ENCODE measurements at places on chromosomes 1 and 21. TPM values are rescaled to one million over a fixed set of nuclear protein-coding genes. Genes with fewer than 3 reads are reported as not detected.

The KIF26B gene
- 0.56 TPM for polyA plus RNA-seq

The PIK3R3 gene
- polyA plus RNA-seq = 4.2 TPM

The TMEM52 gene
- polyA plus RNA-seq = 182 TPM

The MROH7 gene
- polyA plus RNA-seq = 0.33 TPM

The KAZN gene
- 13.7 TPM for polyA plus RNA-seq

The CFHR5 gene
- not detected for polyA plus RNA-seq

The PHGDH gene
- polyA plus RNA-seq = 65.2 TPM

The KCNC4 gene
- 3.7 TPM for polyA plus RNA-seq

The RORC gene
- 0.22 TPM for polyA plus RNA-seq

The CHAF1B gene
- polyA plus RNA-seq = 0.65 TPM

The FAM43B gene
- polyA plus RNA-seq = 1.5 TPM

The TMCC2 gene
- 3.1 TPM for polyA plus RNA-seq

The CELA2A gene
- 2,134 TPM for polyA plus RNA-seq

The PROX1 gene
- polyA plus RNA-seq = 3.6 TPM

The LRRC71 gene
- 0.16 TPM for polyA plus RNA-seq

The LRRC3 gene
- 2.1 TPM for polyA plus RNA-seq

The ADAM30 gene
- not detected for polyA plus RNA-seq

The CSF3R gene
- polyA plus RNA-seq = 74.0 TPM

The OR14K1 gene
- not detected for polyA plus RNA-seq

The TFF2 gene
- 505 TPM for polyA plus RNA-seq

The CALML6 gene
- 2.7 TPM for polyA plus RNA-seq

The GUCA2B gene
- polyA plus RNA-seq = not detected

The UBE2U gene
- polyA plus RNA-seq = 0.09 TPM

The KRTAP10-1 gene
- not detected for polyA plus RNA-seq

The MCOLN2 gene
- polyA plus RNA-seq = 0.36 TPM

The MRPL55 gene
- polyA plus RNA-seq = 64.4 TPM

The ZSCAN20 gene
- polyA plus RNA-seq = 2.0 TPM

The MCOLN3 gene
- 3.1 TPM for polyA plus RNA-seq

The RGS7 gene
- 0.13 TPM for polyA plus RNA-seq

The MARK1 gene
- 8.2 TPM for polyA plus RNA-seq

The INSRR gene
- polyA plus RNA-seq = 0.39 TPM

The C1orf105 gene
- not detected for polyA plus RNA-seq

The NR1I3 gene
- 0.22 TPM for polyA plus RNA-seq

The AJAP1 gene
- 0.37 TPM for polyA plus RNA-seq

The OPRD1 gene
- 0.08 TPM for polyA plus RNA-seq

The LRRC8B gene
- polyA plus RNA-seq = 1.5 TPM

The ENAH gene
- 18.8 TPM for polyA plus RNA-seq

The SEMA6C gene
- 3.3 TPM for polyA plus RNA-seq

The GNG4 gene
- polyA plus RNA-seq = 2.2 TPM

The KIF21B gene
- polyA plus RNA-seq = 1.1 TPM

The CR1L gene
- polyA plus RNA-seq = not detected

The LORICRIN gene
- not detected for polyA plus RNA-seq

The FCRL1 gene
- polyA plus RNA-seq = 0.78 TPM
